ENCODE measurements at places on chromosomes 6 and 20.
A peak's percentile ranks its signal among the peaks of the same experiment; 100 is the strongest.

- no peak for DNase-seq
Measured at GRCh38 chr20:59161721-59162120, 1.9 kb upstream of the ZNF831 start.

DNA sequence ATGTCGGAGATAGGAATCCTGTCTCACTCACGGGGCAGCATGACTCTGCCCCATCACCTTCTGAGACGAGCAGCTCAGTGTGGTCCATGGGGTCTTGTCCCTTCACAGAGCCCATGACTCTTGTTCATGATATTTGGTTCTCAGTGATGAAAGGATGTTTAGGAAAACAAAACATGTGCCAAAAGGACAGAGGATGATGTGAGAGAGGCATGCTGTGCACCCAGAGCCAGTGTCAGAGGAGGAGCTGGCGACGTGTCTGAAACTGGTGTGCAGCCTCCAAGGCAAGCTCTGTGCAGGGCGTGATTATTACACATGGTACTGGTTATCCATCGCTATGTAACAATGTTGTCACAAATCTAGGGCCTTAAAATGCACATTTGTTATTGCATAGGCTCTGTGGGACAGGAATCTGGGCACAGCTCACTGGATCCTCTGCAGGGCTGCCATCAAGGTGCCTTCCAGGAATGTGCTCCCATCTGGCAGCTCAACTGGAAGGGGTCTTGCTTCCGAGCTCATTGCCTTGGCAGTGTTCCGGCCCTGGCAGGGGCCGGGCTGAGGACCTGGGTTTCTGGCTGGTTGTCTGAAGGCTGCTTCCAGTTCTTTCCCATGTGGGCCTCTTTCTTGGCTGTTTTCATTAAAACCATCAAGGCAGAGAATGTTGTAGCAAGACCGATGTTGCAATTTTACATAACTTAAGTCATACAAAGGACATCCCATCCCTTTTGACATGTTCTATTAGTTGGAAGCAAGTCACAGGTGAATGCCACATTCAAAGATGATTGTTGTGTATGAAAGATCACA is 175.4 kb downstream of the ERMARD start:
- no peak for DNase-seq

GRCh38 chr6:139841794-139842215 is 467.4 kb upstream of the CITED2 start:
- DNase-seq: no peak

GRCh38 chr6:148325316-148326068 is 17.1 kb upstream of the SASH1 start:
- no peak for DNase-seq

GRCh38 chr6:13453771-13454251 is 33.6 kb downstream of the GFOD1 start:
- DNase-seq: no peak

GRCh38 chr20:63587776-63588591 is 13.9 kb upstream of the HELZ2 start:
- no peak for DNase-seq

DNA sequence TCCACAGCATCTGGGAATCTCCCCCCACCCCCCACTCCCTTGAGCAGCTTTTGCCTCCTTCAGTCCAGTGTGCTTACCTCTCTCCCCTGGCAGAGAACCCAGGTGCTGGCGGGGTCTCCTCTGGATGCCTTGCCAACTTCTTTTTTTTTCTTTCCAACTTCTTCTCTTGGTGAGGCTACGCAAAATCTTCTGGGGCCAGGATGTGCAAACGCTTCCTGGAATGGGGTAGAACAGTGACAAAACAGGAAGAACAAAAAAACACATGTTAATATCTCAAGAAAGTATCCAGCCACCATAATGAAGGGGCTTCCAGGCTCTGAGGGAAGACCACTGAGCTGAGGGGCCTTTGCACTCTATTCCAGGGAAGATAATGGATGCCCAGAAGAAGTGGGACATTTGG is 53.9 kb upstream of the DDR1 start:
- DNase-seq: no peak

DNA sequence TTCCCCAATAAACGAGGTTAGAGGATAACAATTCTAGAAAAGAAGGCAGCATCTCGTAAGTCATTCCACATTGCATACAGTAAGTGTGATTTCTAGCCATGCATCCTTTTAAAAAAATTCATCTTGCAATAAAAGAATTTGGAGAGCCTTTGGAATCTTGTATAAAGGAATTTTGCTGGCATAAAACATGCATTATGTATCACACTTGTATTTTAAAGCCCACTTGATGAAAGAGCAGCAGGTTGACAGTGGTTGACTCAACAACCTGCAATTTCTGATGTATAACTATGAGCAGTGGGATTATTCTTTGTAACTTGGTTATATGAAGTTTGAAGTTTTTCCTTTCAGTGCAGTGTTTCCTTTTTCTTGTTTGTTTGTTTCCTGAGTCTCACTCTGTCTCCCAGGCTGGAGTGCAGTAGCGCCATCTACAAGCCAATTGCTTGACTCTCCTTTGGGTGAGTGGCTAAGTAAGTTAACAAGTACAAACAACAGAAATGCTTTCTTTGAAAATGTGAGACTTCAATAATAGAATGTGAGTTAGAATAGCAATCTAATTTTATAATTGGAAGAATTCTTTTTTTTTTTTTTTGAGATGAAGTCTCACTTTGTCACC is 39.9 kb downstream of the JARID2 start:
- DNase-seq: no peak

DNA sequence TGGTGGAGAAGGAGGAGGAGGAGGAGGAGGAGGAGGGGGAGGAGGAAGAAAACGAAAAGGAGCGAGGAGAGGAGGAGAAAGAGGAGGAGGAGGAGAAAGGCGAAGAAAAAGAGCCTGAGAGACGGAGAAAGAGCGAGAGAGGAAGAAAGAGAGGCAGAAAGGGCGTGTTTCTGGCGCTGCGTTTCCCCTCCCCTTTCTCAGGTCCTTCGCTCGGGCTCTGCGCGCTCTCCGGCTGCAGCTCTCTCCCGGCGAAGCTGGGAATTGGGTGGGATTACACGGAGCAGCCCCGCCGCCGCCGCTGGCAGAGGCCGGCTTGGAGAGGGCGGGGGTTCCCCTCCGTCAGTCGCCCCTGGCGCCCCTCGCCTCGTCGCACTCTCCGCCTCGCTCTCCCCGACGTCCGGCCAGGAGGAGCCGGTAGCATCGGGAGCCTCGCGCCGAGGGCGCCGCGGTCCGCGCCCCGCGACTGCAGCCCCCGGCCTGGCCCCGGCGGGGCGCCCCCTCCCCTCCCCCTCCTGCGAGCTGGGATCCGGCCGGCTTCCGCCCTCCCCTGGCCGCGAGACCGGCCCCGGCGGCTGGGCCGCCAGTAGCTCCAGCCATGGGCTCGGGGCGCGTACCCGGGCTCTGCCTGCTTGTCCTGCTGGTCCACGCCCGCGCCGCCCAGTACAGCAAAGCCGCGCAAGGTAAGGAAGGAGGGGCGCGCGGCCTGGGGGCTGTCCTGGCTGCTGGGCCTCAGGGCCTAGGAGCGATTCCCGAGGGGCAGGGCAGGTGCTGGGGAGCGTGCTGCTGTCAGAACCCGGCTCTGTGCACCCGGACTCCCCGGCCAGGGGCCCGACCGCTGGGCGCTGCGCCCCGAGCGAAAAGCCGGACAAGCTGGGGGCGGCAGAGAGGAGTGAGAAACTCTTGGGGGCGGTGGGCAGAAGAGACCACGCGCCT is at the start of gene SCUBE3:
TSS of gene SCUBE3 (plus strand) at position 133 of the 933 bp plus-strand sequence. CDS start at position 596, 463 bp downstream.
- DNase-seq: no peak

GRCh38 chr20:45670139-45670538 is at the start of gene WFDC11:
Gene WFDC11, minus strand, starts transcription at chr20:45670239. Its CDS starts 19,639 bp downstream, at chr20:45650600.
- DNase-seq: no peak

GRCh38 chr6:39062014-39062740 is 13.6 kb downstream of the GLP1R start:
- DNase-seq: no peak

- no peak for DNase-seq
Measured at GRCh38 chr6:87065117-87065516, 29.8 kb downstream of the CGA start.

DNA sequence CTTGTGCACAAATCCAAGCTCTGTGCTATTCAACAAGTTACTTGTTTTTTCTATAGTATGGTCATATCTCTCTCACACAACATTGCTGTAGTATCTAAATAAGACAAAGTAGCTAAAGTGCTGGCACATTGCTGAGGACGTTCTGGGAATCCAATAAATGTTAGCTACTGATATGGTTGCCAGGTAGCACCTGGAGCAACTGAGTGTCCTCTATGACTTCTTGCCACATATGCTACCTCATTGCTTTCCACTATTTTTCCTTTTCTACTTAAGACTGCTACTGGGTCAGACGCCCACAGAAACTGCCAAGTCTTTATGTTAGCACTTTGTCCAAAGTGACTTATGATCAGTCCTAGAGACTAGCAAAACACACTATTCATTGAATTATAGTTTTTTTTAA is 85.3 kb downstream of the SYCP2 start:
- DNase-seq: no peak

- DNase-seq: no peak
Measured at GRCh38 chr6:123841067-123841896, 37.6 kb downstream of the NKAIN2 start.

GRCh38 chr20:18052856-18053255 is 4.9 kb downstream of the OVOL2 start:
- DNase-seq: no peak

- no peak for DNase-seq
Measured at GRCh38 chr20:419556-420165, 11.6 kb downstream of the RBCK1 start.

- DNase-seq: peak; percentile 72
Measured at GRCh38 chr6:32868257-32868788, 14.3 kb downstream of the PSMB9 start.

DNA sequence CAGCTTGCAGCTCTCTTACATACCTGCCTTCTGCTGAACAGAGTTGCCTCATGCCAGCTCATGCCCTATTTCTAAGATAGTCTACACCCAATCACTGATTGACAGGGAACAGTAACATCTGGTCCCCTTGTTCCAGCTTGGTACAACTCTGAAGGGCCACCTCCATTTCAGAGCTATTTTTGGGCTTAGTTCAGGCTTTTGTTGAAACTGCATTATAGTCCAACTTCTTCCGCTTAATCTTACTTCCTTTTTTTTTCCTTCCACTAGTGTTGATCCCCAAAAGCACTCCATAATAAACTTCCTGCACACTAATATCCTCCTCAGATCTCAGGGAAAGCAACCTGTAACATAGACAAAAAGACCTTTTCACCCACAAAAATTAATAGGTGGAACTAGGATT is 65.7 kb upstream of the TNFRSF21 start:
- DNase-seq: no peak

DNA sequence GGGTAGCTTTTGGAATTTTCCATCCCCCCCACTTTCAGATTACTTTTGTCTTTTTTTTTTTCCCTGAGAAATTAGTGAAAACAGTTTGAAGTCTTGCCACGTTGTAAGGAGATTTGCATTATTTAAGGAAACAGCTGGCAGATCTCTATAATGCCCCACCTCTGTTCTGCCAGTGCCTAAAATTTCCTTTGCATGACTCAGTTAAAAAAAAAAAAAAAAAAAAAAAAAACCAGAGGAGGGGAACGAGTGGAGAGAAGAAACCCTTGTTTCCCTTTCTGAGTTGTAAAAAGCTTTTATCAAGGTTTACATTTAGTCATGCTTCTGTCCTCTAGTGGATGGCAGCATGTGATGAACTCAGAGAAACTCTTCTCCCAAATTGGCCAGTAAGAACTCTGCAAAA is 33.5 kb downstream of the CARMIL1 start:
- no peak for DNase-seq

- DNase-seq: no peak
Measured at GRCh38 chr20:60352017-60352416, 393.8 kb downstream of the CDH26 start.

- DNase-seq: no peak
Measured at GRCh38 chr6:90611543-90612312, 24.9 kb upstream of the MAP3K7 start.

DNA sequence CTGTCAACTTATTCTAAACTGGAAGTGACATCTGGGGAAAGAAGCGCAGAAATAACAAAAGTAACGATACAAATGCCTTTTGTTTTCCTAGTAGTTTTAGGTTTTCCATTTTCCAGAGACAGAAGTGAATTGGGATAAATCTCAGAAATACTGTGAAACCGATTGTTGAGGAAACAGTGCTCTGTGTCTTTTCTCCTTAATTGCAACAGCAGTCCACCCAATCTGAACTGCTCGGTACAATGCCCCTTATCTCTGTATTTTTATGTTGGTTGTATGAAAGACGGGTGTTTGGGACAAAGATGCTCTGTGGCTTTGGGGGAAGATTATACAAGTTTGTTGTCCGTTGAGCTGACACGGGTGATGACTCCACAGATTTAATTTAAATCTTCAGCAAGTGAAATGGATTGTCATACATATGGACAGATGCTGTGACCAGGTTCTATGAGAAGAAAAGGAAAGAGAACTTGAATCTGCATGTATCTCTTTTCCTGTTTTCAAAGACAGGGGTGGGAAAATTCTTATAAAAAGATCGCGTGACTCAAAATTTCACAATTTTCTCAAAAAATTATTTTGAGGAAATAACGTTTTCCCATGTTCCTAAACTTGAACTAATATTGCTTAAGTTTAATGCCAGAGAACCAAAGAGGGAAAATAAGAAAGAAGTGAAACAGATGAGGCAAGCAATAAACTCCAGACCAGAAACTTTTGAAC is 41.2 kb downstream of the SASH1 start:
- DNase-seq: no peak

DNA sequence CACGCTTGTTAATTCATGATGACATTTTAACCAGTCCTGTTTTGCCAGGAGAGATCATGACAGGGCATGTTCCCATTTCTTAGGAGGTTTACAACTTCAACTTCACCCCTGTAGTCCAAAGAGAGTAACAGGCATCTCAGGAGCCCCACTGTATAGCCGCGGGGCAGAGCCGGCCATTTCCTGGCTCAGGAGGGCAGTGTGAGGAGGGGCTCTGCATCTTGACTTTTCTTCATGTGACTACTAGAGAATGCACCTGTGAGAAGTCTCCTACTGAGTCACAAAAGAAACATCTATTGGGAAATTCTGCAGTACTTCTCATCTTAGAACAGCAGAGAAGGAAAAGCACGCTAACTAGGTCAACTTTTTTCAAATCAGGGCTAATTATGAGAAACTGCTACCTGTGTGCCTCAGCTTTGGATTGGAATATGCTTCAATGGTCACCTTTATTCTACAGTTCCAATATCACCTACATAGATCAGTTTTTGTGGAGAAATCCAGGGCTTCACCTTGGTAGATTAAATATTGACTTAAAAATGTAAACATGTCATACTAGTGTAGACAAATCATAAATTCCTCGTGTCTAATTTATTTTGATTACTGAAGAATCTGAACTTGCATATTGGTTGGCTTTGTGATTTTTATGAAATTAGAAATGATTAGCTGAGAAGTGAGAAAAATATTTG is 28.6 kb upstream of the SIM1 start:
- no peak for DNase-seq

DNA sequence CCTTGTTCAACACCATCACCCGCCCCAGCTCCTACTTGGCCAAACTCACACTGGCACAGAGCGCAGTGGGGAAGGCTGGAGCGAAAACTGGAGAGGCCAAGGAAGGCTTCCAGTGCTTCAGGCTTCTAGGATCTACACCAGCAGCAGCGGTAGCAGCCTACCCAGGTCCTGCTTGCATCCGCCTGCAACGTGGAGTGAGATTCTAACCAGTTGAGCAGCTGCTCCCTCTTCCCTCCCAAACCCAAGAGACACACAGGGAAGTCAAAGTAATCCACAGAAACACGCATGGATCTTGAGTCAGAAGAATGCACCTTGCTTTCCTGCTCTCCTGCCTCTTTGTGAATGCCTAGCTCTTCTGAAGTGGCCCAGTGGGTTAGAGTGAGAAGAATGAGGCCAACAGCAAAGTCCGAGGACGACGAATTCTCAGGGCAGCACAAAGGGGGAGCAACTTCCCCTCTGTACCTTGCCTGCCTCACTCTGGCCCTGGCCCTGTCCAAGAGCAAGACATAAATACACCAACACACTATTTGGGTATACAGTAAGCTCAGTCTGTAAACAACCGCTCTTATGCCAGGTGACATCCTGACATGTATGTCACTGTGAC is 95.9 kb upstream of the FOXQ1 start:
- no peak for DNase-seq
